SW480 (cell line): ENCODE measurements at places on chromosomes 4 and X.
A peak's percentile ranks its signal among the peaks of the same experiment; 100 is the strongest.

DNA sequence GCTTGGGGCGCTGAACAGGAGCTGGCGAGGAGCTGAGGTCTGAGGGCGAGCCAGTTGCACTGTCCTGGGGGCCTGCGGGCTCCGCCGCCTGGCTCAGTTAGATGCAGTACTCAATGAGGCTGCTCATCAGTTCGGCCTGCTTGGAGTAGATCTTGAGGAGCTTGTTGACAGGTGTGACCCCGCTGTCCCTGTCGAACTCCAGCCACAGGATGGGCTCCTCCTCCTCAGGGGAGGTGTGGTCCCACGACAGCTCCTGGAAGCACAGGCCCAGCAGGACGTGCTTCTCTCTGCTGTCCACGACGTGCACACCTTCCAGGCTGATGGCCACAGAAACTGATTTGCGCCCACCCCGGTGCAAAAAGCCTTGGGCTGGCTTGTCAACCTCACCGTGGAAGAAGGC lies 16.5 kb upstream of the LAS1L start:
- DNase-seq: no peak

- no peak for DNase-seq
Measured at GRCh38 chrX:134025986-134026545, 40.7 kb upstream of the GPC3 start.

GRCh38 chr4:73964862-73965611 lies 16.8 kb downstream of the PF4 start:
- DNase-seq: no peak

DNA sequence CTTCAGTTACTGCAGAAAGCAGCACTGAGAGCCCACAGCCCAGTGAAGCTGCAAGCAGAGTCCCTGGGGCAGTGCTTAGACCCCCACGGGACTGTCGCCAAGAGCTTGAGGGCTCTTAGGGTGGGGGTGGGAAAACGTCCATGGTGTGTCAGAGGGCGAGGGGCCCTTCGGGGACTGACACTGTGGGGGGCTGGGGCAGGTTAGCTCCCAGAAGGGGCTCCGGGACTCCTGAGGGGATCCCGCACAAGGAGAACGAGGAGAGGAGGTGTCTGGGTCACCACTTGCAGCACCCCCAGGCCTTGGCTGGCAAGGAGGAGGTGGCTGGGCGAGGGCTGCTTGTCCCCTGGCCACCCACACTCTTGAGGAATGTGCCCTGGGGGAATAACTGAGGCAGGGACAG lies 20.8 kb downstream of the NAT8L start:
- DNase-seq: no peak

GRCh38 chrX:154090731-154091130 lies 6.8 kb downstream of the MECP2 start:
- DNase-seq: no peak

DNA sequence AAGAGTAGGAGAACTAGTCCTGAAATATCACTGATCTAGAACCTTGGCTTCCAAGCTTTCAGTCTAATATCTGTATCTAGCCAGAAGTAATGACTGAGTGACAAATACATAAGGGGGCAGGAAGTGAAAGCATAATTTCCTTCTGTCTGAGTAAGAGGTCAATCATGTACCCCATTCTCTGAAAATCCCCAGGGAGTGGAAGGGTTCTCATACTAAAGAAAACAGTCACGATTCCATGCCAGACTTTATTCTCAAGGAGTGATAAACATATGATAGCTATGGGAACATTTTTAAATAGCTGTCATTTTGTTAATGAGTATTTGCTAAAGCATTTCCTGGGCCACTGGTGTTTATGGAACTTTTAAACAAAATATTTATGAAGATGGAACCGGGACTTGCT lies 308.5 kb downstream of the ARHGAP24 start:
- DNase-seq: no peak

GRCh38 chr4:56301997-56302496 lies 85.2 kb downstream of the AASDH start:
- no peak for DNase-seq

DNA sequence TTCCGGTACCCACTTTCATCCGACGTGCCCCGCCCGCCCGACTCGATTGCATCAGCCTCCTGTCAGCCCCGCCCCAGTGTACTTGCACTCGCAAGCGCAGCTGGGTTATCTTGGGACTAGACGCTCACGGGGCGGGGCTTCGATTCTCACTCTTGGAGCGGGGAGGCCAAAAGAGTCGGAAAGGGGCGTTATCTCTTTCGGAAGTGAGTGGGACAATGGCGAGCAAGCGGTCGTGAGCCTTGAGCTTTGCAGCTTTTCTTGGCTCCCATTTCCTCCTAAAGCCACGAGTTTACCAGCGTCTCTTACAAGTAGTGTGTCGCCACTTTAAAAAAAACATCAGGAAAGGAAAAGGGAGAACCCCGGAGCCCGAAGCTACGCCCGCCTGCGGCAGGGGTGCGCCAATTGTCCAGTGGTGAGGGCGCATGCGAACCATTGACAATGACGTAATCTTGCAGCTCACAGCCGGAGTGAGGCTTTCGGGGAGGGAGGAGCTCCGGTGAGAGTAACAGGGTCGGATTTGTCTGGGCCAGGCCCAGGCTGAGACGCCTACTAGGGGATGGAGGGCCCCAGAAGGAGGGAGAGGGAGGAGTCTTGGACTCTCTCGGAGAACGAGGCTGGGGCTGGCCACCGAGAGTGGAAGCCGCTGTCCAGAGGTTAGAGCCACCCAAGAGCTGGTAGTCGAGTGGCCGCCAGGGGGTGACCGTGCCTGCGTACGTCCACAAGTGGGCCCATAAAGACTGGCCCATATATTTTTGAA lies 109.5 kb downstream of the GNL3L start:
- DNase-seq: peak; percentile 96

DNA sequence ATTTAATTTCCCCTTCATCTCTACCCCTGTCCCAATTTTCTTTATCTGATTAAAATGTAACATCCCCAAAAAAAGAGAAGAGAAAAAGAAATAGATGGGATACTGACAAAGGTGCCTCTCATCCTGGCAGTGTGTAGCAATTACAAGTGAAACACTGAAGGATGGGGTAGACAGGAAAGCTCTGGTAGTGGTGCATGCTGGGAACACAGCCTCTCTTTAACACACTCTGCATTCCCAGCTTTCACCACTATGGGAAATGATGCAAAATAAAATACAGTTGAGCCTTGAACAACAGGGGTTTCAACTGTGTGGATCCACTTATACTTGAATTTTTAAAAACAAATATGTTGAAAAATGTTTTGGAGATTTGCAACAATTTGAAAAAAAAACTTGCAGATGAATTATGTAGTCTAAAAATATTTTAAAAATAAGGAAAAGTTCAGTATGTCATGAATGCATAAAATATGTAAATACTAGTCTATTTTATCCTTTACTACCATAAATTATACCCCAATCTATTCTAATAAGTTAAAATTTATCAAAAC lies 239.2 kb upstream of the DDX53 start:
- peak; percentile 7 for DNase-seq

GRCh38 chr4:119897260-119897659 lies 169.4 kb downstream of the MAD2L1 start:
- DNase-seq: no peak

DNA sequence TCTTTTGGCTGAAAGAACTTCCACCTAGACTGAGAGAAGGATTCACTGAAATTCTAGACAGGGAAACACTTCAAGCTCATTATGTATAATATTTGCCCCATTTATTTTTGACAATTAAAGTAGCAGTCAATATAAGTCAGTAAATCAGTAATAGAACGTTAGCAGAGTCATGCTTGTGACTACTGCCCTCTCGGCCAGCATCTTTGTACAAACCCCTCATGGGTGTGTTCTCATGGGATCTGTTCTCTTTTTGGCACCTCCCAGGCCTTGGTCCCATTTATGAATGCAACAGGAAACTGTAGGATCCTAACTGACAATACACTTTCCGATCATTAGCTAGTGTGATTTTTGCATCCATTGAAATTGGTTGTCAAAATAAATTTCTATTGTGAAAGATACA lies 2.9 kb downstream of the MSL3 start:
- DNase-seq: no peak

GRCh38 chr4:92232566-92232965 lies 71.2 kb upstream of the GRID2 start:
- DNase-seq: no peak

- peak; percentile 51 for DNase-seq
Measured at GRCh38 chr4:122783301-122784215, 43.1 kb upstream of the FGF2 start.

- DNase-seq: no peak
Measured at GRCh38 chr4:42789041-42789567, 103.4 kb upstream of the GRXCR1 start.

GRCh38 chrX:120560405-120560841 lies 339 bp downstream of the CUL4B start:
- peak; percentile 59 for DNase-seq

- no peak for DNase-seq
Measured at GRCh38 chrX:154908821-154909220, 22.7 kb downstream of the F8A1 start.

DNA sequence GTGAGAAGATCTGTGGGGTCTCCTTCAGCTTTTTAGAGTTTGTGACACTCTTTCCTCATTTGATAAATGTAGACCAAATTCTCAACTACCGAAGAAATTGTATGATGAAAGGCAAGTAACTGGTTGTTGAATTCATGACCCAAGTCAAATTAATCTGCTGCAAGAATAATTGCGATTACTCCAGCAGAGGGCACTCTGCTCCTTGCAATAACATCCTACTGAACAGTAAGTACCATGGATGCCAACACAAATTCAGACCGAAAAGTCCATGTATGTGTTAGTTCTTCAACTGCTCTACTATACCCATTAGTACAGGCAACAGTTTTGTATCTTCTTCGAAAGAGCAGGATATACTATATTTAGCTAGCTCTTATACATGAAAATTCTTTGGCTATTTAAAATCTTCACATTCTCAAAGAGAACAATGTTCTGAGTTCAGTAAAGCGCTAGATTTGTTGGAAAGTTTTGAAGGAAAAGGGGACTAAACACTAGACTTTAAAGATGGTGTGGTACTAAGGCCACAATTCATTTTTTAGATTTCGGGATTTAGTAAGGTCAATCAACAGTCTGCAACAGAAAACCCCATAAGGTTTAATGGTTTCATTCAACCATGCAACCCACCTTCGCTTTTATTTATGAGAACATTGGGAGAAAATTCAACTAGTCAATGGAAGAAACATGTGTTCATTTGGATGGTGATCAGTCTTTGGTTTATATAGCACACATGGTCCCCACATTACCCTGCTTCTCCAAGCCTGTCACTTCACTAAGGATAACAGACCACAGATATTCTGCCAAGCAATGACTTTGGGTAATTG lies 105.4 kb upstream of the TBC1D9 start:
- peak; percentile 60 for DNase-seq

- DNase-seq: no peak
Measured at GRCh38 chr4:42515156-42515884, 118.0 kb downstream of the SHISA3 start.

DNA sequence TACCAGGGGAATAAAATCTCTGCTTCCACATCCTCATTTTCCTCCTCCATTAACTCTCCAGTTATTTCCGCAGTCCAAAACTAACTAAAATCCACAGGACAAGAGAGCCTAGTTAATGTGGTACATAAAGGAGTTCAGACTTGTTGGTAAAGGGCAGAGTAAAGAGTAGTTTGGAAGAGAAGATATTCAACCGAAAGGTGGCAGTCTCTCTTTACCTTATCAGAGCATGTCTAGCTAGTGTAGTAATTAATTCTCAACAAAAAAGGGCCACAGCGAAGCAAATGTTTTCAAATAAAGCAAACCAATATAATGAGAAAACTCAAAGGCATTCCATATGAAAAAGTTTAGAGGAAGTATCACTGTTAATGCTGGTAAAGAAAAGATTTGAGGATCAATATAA lies 286.5 kb downstream of the GLUD2 start:
- peak; percentile 2 for DNase-seq
